ENCODE measurements at places on chromosomes 16 and 17. TPM values are rescaled to one million over a fixed set of nuclear protein-coding genes. Genes with fewer than 3 reads are reported as not detected.
A peak's percentile ranks its signal among the peaks of the same experiment; 100 is the strongest.

- DNase-seq, result no peak
These were observed 10.4 kb downstream of the MPRIP start for GRCh38 chr17:17052462-17053221.

ZNF205 gene
- 17.7 TPM for total RNA-seq

DNA sequence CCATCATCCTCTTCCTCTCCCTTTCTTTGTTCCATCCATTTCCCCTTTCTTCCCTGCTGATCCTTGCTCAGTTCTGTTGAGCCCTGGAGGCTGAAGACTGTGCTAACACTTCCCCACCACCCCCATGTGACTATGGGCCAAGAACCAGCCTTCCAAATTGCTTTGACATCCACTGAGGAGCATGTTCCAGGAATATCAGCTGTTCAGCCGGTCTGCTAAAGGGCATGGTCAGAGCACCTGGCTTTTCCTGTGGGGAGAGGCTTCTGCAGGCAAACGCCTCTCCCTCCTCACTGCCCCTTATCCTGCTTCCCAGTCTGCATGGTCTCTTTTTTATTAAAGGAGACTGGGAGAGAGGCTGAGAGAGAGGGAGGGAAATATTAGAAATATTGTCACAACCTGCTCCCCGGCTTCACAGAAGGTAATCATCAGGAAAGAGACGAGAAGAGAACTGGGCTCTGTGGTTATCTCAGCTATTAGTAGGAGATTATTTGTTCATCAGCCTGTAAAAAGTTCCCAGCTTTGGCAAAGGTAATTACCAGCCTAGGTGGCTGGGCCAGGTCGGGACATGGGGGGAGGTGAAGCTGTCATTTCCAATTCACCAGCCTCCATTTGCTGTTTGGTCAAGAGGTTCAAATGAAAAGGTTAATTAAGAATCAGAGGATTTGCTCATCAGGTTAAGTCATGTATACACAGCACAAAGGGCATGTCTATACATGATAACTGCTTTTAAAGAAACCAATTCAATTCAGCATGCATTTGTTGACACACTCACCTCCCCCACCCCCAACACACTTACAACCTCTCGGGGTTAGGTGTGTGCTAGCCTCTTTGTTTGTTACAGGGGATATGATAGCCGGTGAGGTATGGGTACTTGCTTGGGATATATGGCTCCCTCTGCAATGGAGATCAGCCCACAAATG, 83.7 kb upstream of the CRHR1 start:
- DNase-seq, result no peak

GRCh38 chr17:36089888-36090836, at the start of gene CCL3:
CCL3 (minus strand) TSS chr17:36090143; CDS start chr17:36090058, 85 bp downstream.
- no peak for DNase-seq

AANAT gene
- not detected for total RNA-seq

DNA sequence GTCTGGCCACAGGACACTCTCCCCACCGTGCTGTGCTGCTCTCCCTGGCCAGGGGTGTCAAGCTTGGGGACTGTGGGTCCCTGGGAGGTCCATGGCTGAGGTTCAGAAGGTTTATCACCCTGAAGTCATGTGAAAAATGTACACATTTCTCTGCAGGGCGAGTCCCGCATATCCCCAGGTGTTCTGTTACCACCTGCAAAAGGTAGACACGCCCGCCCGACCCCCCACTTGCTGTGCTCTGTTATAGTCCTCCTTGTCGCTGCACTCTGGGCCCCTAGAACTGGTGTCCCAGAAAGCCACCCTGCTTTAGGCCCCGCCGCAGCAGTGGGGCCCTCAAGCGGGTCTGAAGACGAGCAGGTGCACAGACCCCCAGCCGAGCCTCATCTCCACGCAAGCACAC, 11.8 kb downstream of the JPT2 start:
- no peak for DNase-seq

GRCh38 chr17:70552230-70552981, 383.1 kb downstream of the KCNJ2 start:
- DNase-seq, result peak; percentile 89
